ENCODE measurements at places on chromosomes 4 and X.

DNA sequence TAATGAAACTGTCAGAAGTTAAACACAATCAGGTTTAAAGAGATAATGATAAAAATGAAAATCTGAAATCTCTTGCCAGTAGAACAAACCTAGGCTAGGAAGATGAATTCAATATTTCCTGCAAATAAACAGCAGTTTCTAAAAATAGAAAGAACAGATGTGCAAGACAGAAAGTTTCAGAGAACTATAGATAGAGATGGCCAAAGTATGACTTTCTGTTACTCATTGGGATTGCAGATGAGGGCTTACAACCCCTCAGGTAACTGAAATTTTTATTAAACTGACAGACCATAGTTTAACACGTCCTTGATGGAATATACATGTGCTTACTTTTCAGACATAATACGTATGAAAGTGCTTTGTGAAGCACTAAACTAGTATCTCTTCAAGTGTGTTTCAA is 82.3 kb upstream of the PPARGC1A start:
- no peak for DNase-seq

- peak; percentile 38 for DNase-seq
Observed at GRCh38 chr4:152352622-152353116, 183.2 kb downstream of the FBXW7 start.

GRCh38 chr4:74549936-74550335 is 105.0 kb downstream of the AREG start:
- DNase-seq, result no peak

DNA sequence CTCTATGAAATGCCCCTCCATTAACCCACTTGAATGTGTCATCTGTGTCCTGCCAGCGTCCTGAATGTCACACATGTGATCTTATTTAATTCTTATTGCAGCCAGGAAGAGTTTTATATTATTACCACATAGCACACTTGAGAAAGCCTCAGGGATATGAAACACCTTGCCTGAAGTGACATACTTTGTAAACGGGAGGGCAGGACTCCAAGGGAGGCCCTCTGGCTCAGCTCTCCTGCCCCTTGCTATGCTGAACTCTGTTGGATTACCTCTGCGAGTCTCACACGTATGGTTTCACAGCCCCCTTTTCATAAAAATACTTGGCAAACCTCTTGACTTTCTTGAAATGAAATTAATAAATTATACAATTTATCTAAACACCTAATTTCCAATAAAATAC is 11.1 kb upstream of the ZCCHC4 start:
- DNase-seq, result no peak

GRCh38 chr4:101126059-101126458 is 221.3 kb downstream of the PPP3CA start:
- no peak for DNase-seq

DNA sequence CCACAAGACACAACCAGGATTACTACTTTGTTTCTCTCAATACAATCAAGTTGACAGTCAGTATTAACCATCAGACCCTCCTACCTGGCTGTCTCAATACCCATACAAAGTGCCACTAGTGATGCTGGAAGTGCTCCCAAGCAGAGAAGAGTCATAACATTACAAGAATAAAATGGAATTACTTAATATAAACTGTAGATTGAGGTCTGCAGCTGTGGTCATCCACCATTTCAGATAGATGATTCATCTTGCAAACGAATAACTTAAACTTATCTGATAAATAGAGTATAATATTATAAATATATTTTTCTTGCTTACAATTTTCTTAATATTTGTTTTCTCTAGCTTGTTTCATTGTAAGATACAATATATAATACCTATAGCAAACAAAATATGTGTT is 1034.2 kb upstream of the PCDH10 start:
- no peak for DNase-seq

GRCh38 chrX:34915463-34916225 is 27.0 kb upstream of the FAM47B start:
- no peak for DNase-seq

- DNase-seq, result no peak
Observed at GRCh38 chr4:178738026-178738425, 1295.8 kb upstream of the AGA start.

DNA sequence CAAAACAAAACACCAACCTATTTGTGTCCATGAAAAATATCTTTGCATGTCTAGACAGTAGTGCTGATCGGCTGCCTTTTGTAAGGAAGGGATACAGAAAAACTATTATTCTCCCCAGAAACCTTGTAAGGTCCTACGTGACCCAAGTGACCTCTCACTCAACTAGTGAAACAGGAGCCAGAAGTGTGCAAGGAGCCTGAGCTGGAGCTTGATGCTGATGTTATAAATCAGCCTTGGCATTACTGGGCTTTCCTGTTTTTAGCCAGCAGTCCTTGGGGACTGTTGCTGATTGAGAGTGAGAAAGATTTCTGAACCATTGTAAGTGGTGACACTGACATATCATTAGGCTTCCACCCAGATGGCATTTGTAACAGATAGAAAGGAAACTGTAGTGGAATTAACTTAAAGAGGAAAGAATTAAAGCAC is 100.8 kb upstream of the LIMCH1 start:
- peak; percentile 27 for DNase-seq

GRCh38 chr4:82680834-82681233 is 117.8 kb downstream of the SCD5 start:
- DNase-seq, result no peak

- no peak for DNase-seq
Observed at GRCh38 chrX:153408871-153409351, 2.4 kb upstream of the ZFP92 start.

GRCh38 chr4:14289708-14290107 is 662.2 kb upstream of the BOD1L1 start:
- DNase-seq, result no peak

Measured in GM12865 (cell line).